Mesothelial cell of epicardium (in vitro differentiated cells): ENCODE measurements at places on chromosomes 16 and 17.
A peak's percentile ranks its signal among the peaks of the same experiment; 100 is the strongest.

- no peak for DNase-seq
These were observed 1.4 kb upstream of the VAMP2 start for GRCh38 chr17:8163978-8164814.

- no peak for DNase-seq
These were observed 22.7 kb downstream of the LCMT1 start for GRCh38 chr16:25134166-25134700.

DNA sequence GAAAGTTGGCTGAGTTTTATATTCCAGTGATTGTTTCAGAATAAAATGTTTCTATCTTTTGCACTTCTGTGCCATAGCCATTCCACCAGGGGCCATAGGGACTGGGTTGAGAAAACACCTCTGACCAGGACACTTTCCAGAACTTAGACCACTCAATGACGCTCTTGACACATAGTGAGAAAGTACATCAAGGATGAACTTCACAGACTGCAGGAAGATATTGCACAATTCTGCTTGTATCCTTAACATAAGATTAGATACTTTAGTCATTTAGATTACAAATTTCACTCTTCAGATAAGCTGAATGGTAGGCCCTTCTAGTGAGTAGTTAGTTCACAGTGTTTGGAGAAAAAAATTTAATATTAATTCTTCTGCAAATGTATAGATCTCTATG lies 13.0 kb upstream of the MPHOSPH6 start:
- DNase-seq = no peak

GRCh38 chr16:10828851-10829366 lies 10.3 kb upstream of the TVP23A start:
- DNase-seq = peak; percentile 48

DNA sequence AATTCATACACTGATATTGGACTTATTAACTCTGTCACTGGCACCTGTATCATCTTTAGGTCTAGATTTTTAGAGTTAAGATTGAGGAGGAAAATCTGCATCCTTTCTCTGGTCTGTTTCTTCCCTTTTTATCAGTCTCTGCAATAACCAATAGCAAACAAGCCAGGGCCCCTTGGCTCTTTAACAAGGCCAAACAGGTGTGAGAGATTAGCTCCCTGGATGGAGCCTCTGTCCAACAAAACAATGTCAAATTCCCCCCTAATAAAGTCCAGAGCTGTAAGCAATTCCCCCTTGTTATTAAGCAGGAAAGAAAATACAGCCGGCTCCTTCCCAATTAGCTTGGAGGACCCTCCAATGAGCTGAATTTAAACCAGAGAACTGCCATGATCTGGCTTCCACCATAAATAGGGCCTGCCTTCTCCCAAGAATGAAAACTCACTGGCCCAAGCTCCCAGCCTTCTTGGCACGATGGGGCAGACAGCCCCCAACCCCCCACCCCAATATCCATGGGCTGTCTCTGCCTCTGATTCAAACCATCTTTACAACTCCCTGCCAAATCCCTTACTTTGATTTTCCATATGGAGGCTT lies 56.1 kb upstream of the SOX9 start:
- no peak for DNase-seq

DNA sequence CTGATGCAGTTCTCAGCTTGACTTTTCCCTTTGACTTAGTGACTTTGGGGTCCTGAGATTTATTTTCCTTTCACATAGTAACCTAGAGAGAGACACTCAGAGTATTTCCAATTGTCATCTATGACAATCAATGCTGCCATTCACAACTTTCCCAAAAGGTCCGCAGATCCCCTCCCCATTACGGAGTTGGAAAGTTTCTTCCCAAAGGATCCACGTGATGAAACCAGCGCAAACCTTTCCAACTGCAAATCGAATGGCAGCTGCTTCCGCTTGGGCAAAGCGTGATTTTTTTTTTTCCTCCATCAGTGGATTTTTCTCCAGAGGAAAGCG lies 538 bp upstream of the FCSK start:
- DNase-seq = no peak

DNA sequence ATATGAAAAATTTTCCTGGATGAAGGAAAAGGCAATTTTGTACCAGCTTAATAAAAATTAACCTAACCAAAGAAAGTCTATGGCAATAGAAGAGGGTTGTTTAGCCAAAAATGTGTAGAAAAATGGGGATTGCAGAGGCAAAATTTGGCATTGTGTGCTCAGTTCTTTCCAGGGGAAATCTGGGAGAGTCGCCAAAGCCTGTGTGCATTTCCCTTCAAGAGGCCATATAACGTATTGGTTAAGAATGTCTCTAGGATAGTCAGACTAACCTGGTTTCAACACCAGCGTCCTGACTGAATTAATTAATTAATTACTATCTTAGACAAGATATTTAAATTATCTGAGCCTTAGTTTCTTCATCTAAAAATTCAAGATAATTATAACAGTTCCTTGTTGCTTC lies 44.8 kb upstream of the HLF start:
- no peak for DNase-seq

GRCh38 chr16:81616321-81617020 lies 162.6 kb upstream of the PLCG2 start:
- no peak for DNase-seq

GRCh38 chr17:64771980-64772844 lies 110.1 kb upstream of the SMURF2 start:
- no peak for DNase-seq
